CD4-positive, alpha-beta T cell treated with Interleukin-15 for 4 hours (primary cell): ENCODE measurements at places on chromosomes 4 and X.

GRCh38 chrX:132802033-132802432, 156.4 kb downstream of the HS6ST2 start:
- no peak for DNase-seq

DNA sequence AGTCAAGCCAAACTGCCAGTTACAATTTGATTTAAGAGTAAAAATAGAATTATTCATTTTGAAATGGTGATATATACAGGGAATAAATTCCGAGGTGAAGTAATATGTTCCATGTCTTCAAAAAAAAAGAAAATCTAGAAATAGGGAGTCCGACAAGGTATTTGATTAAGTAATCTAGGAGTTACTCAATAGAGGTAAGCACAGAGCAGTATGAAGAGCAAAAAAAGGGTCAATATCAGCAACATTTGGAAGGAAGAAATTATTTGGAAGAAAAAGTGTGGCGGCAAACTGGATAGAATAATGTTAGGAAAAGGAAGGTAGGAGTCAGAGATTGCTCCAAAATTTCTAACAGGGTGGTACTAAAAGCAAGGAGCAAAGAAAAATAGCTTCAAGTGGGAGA, 113.7 kb upstream of the BMP3 start:
- DNase-seq = no peak

- no peak for DNase-seq
These were observed 77.9 kb upstream of the ADRA2C start for GRCh38 chr4:3688018-3688998.

GRCh38 chr4:130257271-130257670, 1161.3 kb downstream of the C4orf33 start:
- no peak for DNase-seq

DNA sequence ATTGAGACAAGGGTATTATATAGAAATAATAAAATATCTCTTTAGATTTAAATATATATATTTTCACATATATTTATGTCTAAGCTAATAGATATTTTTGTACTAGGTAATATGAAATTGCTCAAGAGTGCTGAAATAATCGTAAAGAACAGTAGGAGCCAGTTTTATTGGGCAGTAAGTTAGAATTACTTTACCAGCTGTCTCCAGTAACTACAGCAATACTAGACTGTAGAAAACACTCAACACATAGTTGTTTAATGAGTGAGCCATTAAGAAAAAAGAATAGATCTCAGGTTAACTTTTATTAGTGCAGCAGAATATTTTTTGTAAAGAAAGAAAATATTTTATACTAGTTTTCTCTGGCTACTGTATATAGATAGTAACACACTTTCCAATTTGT, 715.2 kb downstream of the TRIML1 start:
- no peak for DNase-seq
